ENCODE measurements at places on chromosomes 11 and 22.
A peak's percentile ranks its signal among the peaks of the same experiment; 100 is the strongest.

DNA sequence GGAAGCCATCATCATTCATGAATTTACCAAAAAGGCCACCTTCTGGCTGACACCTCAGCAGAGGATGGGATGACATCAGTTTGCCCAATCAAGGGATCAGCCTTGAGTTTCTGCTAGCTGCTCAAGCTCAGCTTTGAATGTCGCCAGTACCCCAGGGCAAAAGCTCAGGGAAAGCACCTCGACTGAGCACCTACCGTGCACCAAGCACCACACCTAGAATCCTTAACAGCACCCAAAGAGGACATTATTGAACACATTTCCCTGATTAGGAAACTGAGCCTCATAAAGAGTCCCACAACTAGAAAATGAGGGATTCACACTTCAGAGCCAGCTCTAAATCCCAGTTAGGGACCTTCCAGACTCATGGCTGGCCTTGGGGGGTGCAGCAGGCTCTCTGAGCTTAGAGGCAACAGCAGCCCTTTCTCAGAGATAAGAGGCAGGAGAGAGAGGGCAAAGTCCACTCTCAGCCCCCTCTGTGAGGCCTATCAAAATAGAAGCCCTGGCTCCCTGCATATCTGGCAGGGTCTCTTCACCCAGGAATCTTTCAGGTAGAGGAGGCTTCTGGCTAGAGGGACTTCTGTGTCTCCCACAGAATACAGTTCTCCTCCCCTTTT is 13.4 kb upstream of the DAGLA start:
- DNase-seq, result peak; percentile 29

DNA sequence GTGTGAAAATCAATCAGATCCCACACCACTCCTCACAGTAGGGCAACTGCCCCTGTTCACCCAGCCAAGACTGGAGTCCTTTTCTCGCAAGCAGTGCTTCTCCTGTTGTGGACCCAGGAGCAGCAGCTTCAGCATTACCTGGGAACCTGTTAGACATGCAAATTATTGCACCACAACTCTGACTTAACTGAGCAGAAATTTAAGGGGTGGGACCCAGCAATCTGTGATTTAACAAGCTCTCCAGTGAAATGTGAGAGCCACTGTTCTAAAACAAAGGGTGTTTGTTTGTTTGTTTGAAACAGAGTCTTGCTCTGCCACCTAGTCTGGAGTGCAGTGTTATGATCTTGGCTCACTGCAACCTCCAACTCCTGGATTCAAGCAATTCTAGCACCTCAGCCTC is 591.4 kb downstream of the SOX6 start:
- no peak for DNase-seq

DNA sequence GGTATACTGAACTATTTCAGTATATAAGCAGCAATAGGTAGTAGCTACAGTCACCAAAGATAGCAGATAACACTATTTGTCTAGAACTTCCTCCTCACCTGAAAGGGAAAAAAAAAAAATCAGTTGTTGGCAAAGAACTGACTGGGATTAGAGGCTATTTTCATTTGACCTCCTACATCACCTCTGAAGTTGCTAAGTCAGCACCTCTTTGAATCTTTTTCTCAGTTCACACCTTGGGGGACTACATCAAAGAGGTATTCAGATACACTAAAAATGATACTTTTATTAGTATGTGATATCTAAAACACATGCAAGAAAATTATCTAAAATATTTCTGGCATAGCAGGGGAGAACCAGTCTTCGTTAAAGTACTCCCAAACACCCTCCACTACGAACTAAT is 16.2 kb downstream of the MSANTD2 start:
- no peak for DNase-seq

GRCh38 chr22:37390075-37390474 is 37.2 kb downstream of the ELFN2 start:
- no peak for DNase-seq

DNA sequence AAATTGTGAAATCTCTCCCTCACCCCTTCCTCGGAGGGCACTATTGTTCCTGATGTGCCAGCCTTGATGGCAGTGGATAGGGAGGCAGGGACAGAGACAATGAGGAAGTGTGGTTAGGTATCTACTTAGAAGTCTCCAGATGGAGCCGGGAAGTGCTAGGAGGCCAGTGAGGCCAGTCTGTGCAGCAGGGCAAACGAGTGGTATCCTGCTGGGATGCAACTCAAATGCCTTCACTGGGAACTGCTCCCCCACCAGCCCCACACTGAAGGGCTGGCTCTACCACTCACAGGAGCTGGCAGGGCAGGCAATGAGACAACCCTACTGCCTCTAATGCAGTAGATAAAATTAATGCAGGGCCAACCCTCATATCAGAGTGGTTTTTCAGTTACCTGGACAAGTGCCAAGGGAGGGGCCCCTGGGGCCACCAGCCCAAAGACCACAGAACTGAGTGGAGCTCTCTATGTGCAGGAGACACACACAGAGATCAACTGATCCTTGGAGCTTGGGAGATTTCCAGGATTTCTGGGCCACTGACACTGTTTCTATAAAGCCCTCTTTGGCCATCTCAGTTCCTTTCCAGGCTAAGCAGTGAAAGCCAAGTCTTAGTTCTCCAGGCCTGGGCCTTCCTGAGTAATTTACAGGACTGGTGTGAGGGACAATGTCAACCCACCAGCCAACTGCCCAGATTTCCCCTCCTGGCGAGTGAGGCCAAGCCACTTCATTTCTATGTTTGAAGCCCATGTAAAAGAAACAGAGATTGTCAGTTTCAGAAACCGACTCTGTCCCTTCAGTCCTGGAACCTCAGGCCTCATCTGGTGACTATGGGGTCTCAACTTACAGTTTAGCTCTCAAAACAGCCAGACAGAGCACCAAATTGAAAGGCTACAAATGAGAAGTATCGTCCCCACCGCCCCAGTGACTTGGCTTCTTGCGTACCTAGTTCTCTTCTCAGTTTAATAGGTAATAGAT is 4.1 kb downstream of the MIF start:
- DNase-seq, result no peak

GRCh38 chr11:63868399-63869064 is 29.6 kb downstream of the MARK2 start:
- DNase-seq, result no peak

- DNase-seq, result no peak
Measured at GRCh38 chr22:41000941-41001721, 50.0 kb downstream of the RBX1 start.

DNA sequence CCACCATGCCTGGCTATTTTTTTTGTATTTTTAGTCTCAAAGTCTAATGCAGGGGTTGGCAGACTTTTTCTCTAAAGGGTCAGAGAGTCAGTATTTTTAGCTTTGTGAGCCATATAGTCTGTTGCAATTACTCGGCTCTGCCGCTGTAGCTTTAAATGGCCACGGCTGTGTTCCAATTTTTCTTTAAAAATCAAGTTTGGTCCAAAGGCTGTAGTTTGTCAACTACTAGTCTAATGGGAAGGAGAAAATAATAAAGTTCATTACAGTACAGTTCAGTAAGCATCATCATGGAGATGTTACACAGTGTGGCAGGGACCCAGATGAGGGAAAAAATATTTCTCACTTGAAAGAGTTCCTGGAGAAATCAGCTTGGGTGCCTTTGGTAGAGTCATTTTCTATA is 107.6 kb downstream of the CSNK2A3 start:
- DNase-seq, result no peak

- no peak for DNase-seq
Measured at GRCh38 chr11:122202161-122202950, 86.3 kb upstream of the BLID start.

GRCh38 chr11:120147094-120147949 is 9.4 kb upstream of the TRIM29 start:
- no peak for DNase-seq

GRCh38 chr11:21806508-21806907 is 386.4 kb upstream of the ANO5 start:
- no peak for DNase-seq

DNA sequence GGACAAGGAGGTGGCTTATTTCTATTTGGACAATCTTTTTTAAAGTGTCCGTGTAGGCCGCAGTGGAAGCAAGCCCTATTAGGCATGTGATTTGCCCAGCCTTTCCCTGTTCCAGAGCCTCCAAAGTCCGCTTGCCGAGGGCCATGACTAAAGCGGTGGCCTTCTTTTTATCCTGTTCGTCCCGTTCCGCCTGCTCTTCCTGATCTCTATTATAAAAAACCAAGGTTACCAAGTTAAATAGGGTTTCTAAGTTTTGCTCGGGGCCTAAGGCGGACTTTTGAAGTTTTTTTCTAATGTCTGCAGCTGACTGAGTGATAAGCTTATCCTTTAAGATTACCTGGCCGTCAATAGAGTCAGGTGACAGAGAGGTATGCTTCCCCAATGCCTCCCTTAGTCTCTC is 21.6 kb upstream of the MUC15 start:
- DNase-seq, result no peak
